Body of pancreas (tissue), 4 donors: ENCODE measurements at places on chromosomes 3 and 15. TPM values are rescaled to one million over a fixed set of nuclear protein-coding genes. Genes with fewer than 3 reads are reported as not detected.

Gene ARHGEF26
- 16.9 TPM for total RNA-seq

Gene ILDR1
- total RNA-seq, result 4.6 TPM

Gene RAB27A
- total RNA-seq, result 9.9 TPM

Gene GCSAM
- not detected for total RNA-seq

Gene DNAH1
- 14.8 TPM for total RNA-seq

Gene PP2D1
- total RNA-seq, result not detected

Gene IMPG2
- total RNA-seq, result 0.33 TPM

DNA sequence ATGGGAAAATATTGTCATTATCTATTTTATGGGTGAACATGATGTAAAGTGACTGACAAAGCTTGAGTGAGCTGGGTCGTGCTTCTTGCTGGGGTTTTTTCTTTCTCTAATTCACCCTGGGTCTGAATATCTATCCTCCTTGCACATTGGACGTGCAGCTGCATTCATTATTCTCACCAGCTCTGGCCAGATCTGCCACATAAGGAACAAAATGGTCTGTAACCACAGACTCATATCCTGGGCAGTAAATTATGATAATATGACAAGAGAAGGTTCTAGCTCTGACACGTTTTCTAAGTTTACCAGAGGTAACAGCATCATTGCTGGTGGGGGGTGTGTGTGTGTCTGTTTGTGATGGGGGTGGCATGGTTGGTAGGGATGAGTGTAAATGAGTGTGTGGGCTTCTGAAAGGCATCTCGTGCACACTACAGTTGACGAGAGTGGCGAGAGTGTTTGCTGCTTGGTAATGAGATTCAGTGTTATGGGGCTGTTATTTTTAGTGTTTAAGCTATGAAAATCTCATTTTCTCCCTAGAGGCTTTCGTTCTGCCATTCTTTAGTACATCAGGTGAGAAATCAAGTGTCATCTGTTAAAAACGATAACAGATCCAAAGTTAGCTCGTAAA is 418.4 kb downstream of the PDCD6IP start:
- H3K27me3 ChIP-seq, result no peaks in the 10 kb centered on the region
- H3K4me3 ChIP-seq, result no peak overlapping the region
- H3K4me1 ChIP-seq, result peaks cover 11% of the 10 kb centered on the region
- no peak overlapping the region for H3K27ac ChIP-seq
- no peaks in the 10 kb centered on the region for H3K36me3 ChIP-seq

GRCh38 chr3:170180079-170180907 is 1.2 kb downstream of the PHC3 start:
- H3K27ac ChIP-seq, result peak overlapping the region; percentile 95
- H3K27me3 ChIP-seq, result no peaks in the 10 kb centered on the region
- peaks cover 7% of the 10 kb centered on the region for H3K36me3 ChIP-seq
- H3K4me3 ChIP-seq, result peak overlapping the region; percentile 49
- H3K4me1 ChIP-seq, result peaks cover 18% of the 10 kb centered on the region

DNA sequence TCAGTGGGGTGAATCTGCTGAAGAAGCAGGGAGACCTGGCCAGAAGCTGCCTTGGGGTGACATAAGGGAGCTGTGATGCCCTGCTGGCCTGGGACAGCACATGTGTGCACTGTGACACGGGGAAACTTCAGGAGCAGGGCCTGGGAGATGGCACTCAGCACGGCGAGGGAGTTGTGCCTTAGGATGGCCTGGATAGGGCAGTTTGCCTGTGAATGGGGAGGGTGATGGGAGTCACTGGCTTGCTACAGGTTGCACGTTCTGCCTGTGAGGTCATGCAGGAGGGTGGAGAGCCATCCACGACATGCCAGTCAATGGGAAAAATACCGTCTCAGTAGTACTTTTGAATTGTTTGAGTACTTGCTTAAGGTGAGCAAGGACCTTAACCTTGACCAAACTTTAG is 76.8 kb upstream of the UBE3A start:
- no peaks in the 10 kb centered on the region for H3K36me3 ChIP-seq
- H3K4me3 ChIP-seq, result no peak overlapping the region
- H3K4me1 ChIP-seq, result no peaks in the 10 kb centered on the region
- H3K27me3 ChIP-seq, result no peaks in the 10 kb centered on the region
- H3K27ac ChIP-seq, result no peak overlapping the region

DNA sequence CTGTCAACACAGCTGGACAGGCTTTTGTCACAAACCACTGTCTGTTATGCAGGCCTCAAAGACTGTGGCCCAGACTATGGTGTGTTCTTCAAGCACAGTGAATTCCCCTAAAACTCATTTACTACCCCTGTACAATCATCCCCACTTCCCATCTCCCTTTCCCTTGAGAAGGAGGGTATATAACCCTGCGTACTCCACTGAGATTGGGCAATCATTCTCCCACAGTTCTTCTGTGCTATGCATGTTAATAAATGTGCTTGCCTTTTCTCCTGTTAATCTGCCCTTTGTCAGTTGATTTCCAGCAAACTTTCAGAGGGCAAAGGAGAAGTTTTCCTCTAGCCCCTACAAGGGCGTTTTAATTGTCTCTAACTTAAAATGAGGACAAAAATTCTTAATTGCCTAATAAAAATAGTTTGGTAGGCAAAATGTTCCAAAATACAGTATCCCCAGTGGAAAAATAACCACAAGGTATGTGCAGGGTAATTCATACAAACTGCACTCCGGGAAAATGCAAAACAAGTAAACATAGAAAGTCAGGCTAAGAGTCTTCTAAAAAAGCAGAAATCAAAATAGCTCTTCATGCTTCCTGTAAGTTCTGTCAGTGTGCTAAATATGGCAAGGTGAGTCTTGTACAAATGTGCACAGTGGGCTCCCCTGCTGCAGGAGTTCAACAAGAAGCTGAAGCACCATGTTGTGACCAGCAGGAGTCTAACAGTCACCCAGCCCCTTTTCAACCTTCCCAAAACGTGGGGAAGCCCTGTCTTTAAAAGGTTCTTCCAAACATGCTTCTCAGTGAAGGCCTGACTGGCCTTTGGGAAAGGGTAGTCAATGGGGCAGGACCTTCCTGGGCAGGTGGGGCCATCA is 10.2 kb downstream of the ATP10A start:
- H3K36me3 ChIP-seq, result no peaks in the 10 kb centered on the region
- H3K4me3 ChIP-seq, result no peak overlapping the region
- H3K27me3 ChIP-seq, result no peaks in the 10 kb centered on the region
- H3K27ac ChIP-seq, result no peak overlapping the region
- H3K4me1 ChIP-seq, result no peaks in the 10 kb centered on the region

- peak overlapping the region; percentile 47 for H3K4me3 ChIP-seq
- no peaks in the 10 kb centered on the region for H3K36me3 ChIP-seq
- peaks cover 13% of the 10 kb centered on the region for H3K4me1 ChIP-seq
- DNase-seq, result peak; percentile 13
- peak overlapping the region; percentile 79 for H3K27ac ChIP-seq
These were observed 755 bp downstream of the PTPN9 start for GRCh38 chr15:75578173-75578947.

GRCh38 chr15:69328080-69328479 is 29.4 kb downstream of the PAQR5 start:
- no peak overlapping the region for H3K27ac ChIP-seq
- H3K4me1 ChIP-seq, result peaks cover 10% of the 10 kb centered on the region
- no peak for DNase-seq

DNA sequence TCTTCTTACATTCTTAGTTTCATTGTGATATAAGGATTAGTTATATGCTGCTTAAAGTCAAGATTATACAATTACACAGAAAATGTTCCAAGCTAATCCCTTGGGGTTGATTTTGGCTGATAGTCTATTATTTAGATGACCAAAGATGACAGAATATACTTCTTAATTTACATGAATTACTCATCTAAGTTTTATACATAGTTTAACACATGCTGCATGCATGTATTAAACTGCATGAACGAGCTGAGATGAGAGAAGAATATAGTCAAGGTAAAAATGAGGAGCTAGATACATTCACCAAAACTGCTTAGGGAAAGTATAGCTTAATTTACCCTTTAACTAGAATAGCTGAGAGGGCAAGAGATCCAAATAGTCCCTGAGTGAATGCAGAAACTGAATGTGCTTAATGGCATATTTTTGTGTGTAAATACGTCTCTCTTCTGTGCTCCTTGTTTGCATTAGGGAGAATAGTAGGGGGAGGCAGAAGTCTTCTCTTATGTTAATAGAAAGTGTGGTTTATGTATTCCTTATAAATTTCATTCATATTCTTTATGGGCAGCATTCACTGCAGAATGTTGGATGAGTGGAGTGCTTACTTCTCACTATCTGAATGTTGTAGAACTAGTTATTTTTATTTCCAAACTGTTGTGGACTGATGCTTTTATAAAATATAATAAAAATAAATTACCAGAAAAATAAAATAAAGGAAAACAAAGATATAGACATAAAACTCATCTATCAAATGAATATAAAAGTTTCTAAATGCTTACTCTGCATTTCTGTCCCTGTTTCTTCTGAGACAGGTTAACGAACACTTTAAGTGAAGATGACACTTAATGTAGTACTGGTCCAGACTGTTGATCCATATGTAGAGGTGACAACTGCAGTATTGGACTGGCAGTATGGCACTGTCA is 327.8 kb downstream of the RBMS3 start:
- H3K4me3 ChIP-seq, result no peak overlapping the region
- H3K27ac ChIP-seq, result no peak overlapping the region
- H3K4me1 ChIP-seq, result no peaks in the 10 kb centered on the region
- no peaks in the 10 kb centered on the region for H3K36me3 ChIP-seq
- H3K27me3 ChIP-seq, result no peaks in the 10 kb centered on the region

- H3K27ac ChIP-seq, result no peak overlapping the region
- no peak for DNase-seq
- H3K4me3 ChIP-seq, result no peak overlapping the region
- peaks cover 11% of the 10 kb centered on the region for H3K4me1 ChIP-seq
These were observed 100.1 kb downstream of the CPN2 start for GRCh38 chr3:194251007-194251406.

DNA sequence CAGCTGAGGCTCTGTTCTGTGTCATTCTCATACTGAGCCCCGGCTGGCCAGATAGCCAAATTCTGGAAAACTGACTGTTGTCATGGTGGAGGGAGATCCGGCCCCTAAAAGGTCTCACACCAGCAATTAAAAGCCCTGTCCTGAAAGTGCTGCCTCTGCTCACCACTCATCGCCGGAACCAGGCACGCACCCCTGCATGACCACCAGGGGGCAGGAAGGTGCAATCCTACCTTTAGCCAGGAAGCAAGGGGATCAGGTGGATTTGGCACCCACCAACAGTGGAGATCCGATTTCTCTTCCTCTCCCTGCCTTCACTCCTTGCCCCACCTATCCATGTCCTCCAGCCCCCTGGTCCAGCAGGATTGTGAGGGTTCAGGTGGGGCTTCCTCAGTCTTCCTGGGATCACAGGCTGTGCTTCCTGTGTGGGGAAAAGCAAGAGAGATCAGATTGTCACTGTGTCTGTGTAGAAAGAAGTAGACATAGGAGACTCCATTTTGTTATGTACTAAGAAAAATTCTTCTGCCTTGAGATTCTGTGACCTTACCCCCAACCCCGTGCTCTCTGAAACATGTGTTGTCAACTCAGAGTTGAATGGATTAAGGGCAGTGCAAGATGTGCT is 16.1 kb upstream of the CACNA2D2 start:
- no peak overlapping the region for H3K4me3 ChIP-seq
- H3K36me3 ChIP-seq, result no peaks in the 10 kb centered on the region
- H3K27me3 ChIP-seq, result no peaks in the 10 kb centered on the region
- H3K4me1 ChIP-seq, result peaks cover 2% of the 10 kb centered on the region
- no peak overlapping the region for H3K27ac ChIP-seq
- DNase-seq, result peak; percentile 79

- no peaks in the 10 kb centered on the region for H3K27me3 ChIP-seq
- H3K4me3 ChIP-seq, result no peak overlapping the region
- no peak for DNase-seq
- no peaks in the 10 kb centered on the region for H3K36me3 ChIP-seq
- no peak overlapping the region for H3K27ac ChIP-seq
These were observed 278.5 kb upstream of the RASGRP1 start for GRCh38 chr15:38843051-38843501.

DNA sequence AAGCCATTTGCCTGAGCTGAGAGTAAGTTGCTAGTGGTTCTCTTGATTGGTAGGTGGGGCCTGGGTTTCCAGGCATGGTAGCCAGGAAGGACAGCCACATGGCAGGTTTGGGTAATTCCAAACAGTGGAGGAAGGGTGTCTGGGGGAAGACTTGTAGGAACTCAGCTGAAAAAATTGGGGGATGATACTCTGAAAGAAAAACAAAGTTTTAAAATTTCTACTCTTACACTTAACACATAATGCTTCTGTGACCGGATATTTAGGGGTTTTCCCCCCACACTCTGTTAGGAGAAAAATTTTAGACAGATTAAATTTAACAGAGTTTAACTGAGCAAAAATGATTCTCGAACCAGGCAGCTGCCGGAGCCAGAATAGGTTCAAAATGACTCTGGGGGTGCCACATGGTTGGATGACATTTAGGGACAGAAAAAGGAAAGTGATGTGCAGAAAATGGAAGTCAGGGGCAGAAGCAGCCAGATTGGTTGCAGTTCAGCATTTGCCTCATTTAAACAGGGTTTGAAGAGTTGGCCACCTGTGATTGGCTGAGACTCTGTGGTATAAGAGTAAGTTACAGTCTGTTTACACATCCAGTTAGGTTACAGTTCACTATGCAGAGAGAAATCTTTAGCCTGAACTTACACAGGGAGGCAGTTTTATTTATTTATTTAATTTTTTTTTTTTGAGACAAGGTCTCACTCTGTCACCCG is 8.1 kb downstream of the B2M start:
- H3K36me3 ChIP-seq, result peaks cover 27% of the 10 kb centered on the region
- H3K27me3 ChIP-seq, result no peaks in the 10 kb centered on the region
- no peak overlapping the region for H3K27ac ChIP-seq

GRCh38 chr3:171585039-171585438 is 124.8 kb upstream of the TNIK start:
- no peaks in the 10 kb centered on the region for H3K4me1 ChIP-seq
- no peaks in the 10 kb centered on the region for H3K36me3 ChIP-seq
- H3K27ac ChIP-seq, result no peak overlapping the region
- no peak for DNase-seq
- H3K27me3 ChIP-seq, result no peaks in the 10 kb centered on the region
- H3K4me3 ChIP-seq, result no peak overlapping the region

DNA sequence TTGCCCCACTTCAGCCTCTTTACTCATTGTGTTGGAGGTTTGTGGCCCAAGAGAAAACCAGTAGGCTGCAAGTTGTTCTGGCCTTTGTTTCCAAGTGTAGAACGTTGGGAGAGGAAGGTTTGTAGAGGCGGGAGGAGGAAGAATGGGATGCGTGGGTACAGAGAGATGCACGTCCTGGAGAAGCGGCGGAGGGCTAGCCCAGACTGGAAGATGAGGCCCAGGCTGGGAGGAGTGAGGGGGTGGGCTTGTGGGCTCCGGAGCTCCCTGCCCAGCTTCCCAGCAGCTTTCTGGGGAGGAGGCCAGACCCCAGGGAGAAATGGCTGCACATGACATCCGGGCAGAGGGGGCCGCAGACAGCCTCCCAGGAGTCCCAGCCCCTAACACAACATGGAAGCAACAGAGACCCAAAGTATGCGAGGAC is 5.3 kb downstream of the PLA2G4F start:
- no peaks in the 10 kb centered on the region for H3K36me3 ChIP-seq
- no peak overlapping the region for H3K4me3 ChIP-seq
- H3K27ac ChIP-seq, result no peak overlapping the region
- DNase-seq, result no peak

GRCh38 chr3:16884084-16884747 is 539 bp upstream of the PLCL2 start:
- peaks cover 17% of the 10 kb centered on the region for H3K4me1 ChIP-seq
- H3K27me3 ChIP-seq, result no peaks in the 10 kb centered on the region
- peak; percentile 73 for DNase-seq
- peak overlapping the region; percentile 69 for H3K4me3 ChIP-seq
- no peaks in the 10 kb centered on the region for H3K36me3 ChIP-seq

GRCh38 chr15:95303713-95304112 is 1026.8 kb upstream of the NR2F2 start:
- no peaks in the 10 kb centered on the region for H3K36me3 ChIP-seq
- H3K27ac ChIP-seq, result no peak overlapping the region
- no peak overlapping the region for H3K4me3 ChIP-seq
- DNase-seq, result no peak
- no peaks in the 10 kb centered on the region for H3K27me3 ChIP-seq
